ENCODE measurements at places on chromosomes 11 and 22.
A peak's percentile ranks its signal among the peaks of the same experiment; 100 is the strongest.

DNA sequence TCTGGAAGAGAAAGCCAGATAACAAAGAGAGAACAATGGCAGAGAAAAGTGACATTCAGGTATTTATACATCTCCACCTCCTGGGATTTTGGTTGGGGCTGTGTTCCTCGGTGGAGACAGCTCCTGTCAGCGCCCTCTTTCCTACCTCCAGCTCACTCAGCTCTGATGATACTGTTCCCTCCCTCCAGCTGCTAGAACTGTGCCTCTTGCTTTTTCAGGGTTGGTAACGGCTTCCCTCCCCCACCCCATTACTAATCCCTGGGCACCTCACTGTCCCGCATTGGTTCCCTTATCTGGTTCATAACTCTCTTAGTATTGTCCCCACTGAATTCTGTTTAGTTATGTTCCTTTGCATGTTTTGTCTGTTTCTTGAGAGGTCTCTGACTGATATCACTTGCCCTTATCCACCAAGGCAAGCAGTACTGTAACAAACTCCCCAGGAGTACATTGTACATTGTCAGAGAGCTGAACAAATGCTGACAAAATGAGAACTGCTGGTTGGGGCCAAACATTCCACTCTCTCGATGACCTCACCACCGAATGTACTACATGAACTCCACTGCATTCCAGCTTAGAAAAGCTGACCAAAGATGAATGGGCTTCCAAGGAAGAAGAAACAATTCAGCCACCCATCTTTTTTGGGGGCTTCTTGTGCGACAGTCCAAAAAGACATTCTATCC lies 5.7 kb upstream of the FBXO3 start:
- DNase-seq = no peak

GRCh38 chr11:37456746-37457145 lies 858.7 kb upstream of the RAG2 start:
- no peak for DNase-seq

GRCh38 chr11:62491571-62492329 lies 54.9 kb downstream of the AHNAK start:
- DNase-seq = no peak

DNA sequence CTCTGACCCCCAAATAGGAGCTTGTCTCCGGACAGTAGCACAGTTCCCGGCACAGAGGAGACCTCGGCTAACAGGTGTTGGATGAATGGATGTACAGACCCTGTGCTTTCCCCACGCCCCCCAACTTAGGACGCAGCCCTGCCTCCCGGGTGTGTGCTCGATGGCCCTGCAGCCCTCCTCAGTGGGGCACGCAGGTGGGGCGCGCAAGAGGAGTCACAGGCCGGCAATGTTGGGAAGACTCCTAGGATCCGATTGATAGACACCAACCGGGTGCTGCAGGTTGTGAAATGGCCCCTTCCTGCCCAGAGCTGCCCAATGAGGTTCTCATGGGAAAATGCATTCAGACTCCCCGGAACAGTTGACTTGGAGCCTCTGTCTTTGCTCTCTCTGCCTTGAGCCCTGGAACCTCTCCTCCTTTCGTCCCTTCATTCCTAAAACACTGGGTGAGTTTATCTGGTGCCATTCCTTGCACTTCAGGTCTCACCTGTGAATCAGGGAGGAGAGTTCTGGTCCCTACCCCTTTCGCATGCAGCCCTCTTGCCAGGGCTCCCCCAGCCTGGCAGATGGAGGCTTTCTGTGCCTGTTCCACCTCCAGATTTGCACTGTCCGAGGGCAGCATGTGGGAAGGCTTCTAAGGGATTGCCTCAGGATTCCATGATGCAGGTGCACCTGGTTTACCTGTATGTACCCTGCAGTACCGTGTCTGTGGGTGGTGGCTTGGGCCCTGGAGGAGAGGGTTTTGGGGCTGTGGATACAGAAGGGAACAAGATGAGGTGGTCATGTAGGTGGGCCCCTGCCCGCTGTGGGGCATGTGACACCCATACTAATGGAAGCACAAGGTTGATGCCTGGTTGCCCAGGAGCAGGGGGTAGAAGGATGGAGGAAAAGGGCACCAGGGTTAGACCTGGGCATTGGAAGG lies 1.2 kb downstream of the MICALL1 start:
- DNase-seq = no peak

- no peak for DNase-seq
These were observed 44.2 kb upstream of the MICAL2 start for GRCh38 chr11:12066056-12066798.

DNA sequence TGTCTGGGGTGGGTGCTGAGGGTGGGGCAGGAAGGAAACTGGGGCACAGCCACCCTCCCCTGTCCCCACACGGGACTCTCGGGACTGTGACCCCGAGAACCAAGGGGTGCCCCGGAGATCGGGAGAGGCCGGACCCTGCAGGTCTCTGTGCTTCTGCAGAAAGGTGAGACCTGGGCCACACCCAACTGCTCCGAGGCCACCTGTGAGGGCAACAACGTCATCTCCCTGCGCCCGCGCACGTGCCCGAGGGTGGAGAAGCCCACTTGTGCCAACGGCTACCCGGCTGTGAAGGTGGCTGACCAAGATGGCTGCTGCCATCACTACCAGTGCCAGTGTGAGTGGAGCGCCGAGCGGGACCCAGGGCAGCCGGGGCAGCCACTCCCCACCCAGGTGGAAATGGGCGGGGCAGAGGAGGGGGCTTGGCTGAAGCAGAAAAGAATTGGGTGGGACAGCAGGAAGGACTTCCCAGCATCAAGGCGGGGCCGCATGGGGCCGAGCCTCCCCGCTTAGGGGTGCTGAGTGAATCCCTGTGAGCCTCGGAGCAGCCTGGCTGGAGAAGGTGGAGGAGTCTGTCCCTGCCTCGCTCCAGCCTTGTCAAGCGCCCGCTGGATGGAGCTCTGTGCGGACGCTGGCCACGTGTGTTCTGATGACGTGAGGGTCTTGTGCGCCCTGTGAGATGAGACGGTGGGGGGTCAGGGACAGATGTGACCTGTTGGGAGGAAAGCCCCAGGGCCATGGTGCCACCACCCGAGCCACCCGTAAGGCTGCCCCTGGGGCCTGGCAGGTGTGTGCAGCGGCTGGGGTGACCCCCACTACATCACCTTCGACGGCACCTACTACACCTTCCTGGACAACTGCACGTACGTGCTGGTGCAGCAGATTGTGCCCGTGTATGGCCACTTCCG lies 29.3 kb upstream of the MUC5B start:
- DNase-seq = peak; percentile 27

Measured in NCI-H1930 (cell line).